Sigmoid colon (tissue), 7 donors: ENCODE measurements at places on chromosomes 11 and 22.

DNA sequence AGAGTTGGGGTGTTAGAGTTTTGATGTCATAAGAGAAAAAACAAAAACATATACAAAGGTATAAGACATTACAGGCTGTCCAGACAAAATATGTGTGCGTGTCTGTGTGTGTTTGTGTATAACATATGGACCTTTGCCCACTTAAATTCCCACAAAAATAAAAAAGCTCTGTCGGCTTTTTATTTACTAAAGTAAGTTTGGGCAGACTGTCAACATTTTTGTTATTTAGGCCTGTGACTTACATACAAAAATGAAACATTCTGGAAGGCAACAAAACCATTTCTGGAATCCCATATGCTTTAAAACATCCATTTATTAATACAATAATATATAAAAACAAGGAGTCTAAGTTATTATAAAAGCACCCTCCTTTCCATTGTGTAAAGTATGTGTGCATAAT, 960.1 kb upstream of the FAT3 start:
- H3K4me1 ChIP-seq, result no peaks in the 10 kb centered on the region
- H3K27me3 ChIP-seq, result no peaks in the 10 kb centered on the region
- H3K27ac ChIP-seq, result no peak overlapping the region

GRCh38 chr11:31711137-31711536, 100.0 kb downstream of the PAX6 start:
- no peak overlapping the region for H3K27ac ChIP-seq
- no peaks in the 10 kb centered on the region for H3K36me3 ChIP-seq
- H3K27me3 ChIP-seq, result no peaks in the 10 kb centered on the region
- H3K4me1 ChIP-seq, result no peaks in the 10 kb centered on the region

DNA sequence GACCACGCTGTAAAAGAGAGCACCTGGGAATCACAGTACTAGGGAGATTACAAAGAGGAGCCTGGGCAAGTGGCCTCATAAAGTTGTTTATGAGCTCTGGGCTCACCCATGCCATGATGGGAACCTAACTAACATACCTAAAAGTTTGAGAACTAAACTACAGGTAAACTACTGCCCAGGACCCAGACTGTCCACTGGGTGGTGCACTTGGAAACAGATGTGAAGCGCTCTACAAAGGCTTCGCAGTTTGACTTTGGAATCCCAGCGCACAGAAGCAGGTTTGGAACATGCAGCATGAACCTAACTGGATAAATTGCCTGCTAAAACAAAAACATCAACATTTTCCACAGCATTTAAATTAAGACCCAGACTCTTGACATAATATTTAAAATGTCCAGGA, 418.6 kb downstream of the FAM181B start:
- peak; percentile 53 for DNase-seq
- no peaks in the 10 kb centered on the region for H3K27me3 ChIP-seq
- no peak overlapping the region for H3K27ac ChIP-seq

DNA sequence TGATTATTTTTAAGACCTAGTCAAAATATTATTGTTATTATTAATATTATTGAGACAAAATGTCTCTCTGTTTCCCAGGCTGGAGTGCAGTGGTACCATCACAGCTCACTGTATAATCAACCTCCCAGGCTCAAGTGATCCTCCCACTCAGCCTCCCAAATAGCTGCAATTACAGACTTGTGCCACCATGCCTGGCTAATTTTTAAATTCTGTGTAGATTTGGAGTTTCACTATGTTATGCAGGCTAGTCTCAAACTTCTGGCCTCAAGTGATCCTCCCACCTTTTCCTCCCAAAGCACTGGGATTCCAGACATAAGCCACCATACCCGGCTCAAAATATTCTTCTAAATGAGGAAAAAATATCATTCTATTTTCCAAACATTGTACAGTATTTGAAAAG, 37.0 kb downstream of the SLC36A4 start:
- H3K27ac ChIP-seq, result no peak overlapping the region
- no peak overlapping the region for H3K4me3 ChIP-seq
- peaks cover 68% of the 10 kb centered on the region for H3K36me3 ChIP-seq

- H3K27me3 ChIP-seq, result no peaks in the 10 kb centered on the region
- H3K4me1 ChIP-seq, result no peaks in the 10 kb centered on the region
- no peak for DNase-seq
- no peak overlapping the region for H3K4me3 ChIP-seq
These were observed 2.5 kb downstream of the PARVG start for GRCh38 chr22:44183287-44183588.

GRCh38 chr11:22433094-22433455, 94.9 kb downstream of the SLC17A6 start:
- H3K27me3 ChIP-seq, result peaks cover 17% of the 10 kb centered on the region
- H3K36me3 ChIP-seq, result no peaks in the 10 kb centered on the region

GRCh38 chr22:28044546-28045173, 125.6 kb upstream of the PITPNB start:
- peaks cover 8% of the 10 kb centered on the region for H3K4me1 ChIP-seq
- no peak overlapping the region for H3K4me3 ChIP-seq
- H3K27ac ChIP-seq, result no peak overlapping the region

DNA sequence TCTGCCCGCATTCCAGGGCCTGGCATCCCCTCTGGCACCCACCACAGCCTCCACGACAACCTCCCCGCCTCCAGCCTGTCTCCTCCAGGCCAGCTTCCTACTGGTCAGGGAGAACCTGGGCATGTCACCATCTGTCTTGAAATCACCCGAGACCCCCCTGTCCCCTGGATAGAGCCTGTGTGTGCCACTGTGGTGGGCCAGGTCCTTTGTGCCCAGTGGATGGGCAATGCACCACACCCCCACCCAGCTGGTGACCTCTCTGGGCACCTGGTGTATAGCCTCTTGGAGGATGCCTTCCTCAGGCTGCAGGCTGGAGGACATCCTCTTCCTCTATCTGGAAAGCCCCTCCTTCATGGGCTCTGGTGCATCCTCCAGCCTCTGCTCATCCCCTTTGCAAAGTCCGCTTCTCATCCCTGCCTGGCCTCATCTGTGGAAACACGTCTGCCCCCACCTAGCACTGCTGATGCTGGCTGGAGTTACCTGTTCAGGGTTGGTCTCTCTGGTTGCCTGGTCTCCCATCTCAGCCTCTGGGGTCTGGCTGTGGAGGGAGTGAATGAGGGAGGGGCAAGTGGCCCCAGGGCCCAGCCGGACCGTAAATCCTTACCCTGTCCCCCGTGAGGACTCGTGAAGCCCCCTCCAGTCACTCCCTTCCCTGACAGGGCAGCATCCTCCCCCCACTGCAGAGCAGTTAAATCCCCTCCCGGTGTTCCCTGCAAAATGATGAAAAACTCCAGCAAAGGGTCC, 589.6 kb downstream of the TBC1D22A start:
- DNase-seq, result peak; percentile 34
- no peaks in the 10 kb centered on the region for H3K36me3 ChIP-seq
- no peak overlapping the region for H3K27ac ChIP-seq
- H3K4me1 ChIP-seq, result no peaks in the 10 kb centered on the region
- H3K4me3 ChIP-seq, result no peak overlapping the region

DNA sequence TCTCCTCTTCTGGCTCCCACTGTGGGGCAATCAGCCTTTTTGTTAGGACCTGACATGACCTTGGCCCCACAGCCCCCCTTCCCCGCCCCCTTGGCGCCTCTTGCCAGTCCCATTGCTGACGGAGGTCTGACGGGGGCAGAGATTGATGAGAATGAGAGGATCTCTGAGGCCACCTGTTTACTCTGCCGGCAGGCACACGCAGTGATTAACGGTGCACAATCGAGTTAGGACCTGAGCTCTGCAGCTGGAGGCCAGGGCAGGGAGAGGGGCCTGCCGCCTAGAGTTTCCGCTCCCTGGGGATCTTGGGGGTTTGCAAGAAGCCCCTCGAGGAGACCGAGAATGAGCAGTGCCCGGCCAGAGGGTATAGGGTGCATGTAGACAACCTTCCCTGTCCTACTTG, 6.8 kb upstream of the CHRM1 start:
- no peaks in the 10 kb centered on the region for H3K36me3 ChIP-seq
- H3K27ac ChIP-seq, result no peak overlapping the region
- no peak overlapping the region for H3K4me3 ChIP-seq
- no peaks in the 10 kb centered on the region for H3K4me1 ChIP-seq
- H3K27me3 ChIP-seq, result peaks cover 45% of the 10 kb centered on the region
- no peak for DNase-seq

DNA sequence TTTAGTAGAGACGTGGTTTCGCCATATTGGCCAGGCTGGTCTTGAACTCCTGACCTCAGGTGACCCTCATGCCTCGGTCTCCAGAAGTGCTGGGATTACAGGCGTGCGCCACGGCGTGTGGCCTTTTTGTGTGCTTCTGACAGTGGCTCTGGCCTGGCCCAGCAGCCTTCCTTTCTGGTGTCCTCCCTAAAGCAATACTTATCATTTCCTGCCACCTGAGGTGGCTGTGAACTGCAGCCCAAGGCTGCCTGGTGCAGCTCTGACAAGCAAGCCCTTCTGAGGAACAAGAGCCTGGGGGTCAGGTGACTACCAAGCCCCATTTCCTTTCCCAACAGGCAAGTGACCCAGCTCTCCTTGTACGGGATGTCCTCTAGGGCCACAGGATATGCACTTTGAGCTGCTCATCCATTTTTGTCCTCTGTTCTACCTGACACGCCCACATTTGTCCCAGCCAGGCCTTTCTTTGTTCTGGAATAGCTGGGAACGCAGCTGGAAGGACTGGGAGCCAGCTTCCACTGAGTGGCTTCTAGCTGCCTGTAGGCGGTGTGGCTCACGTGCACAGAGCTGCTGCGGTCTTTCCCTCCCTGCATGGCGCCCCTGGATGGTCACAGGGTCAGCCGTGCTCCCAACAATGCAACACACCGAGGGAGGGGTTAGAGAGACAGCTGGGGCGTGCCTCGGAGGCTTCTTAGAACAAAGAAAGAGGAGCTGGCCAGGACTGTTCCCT, 12.3 kb upstream of the BID start:
- DNase-seq, result peak; percentile 89
- peak overlapping the region; percentile 46 for H3K27ac ChIP-seq
- H3K4me1 ChIP-seq, result peaks cover 14% of the 10 kb centered on the region
- H3K36me3 ChIP-seq, result peaks cover 7% of the 10 kb centered on the region

DNA sequence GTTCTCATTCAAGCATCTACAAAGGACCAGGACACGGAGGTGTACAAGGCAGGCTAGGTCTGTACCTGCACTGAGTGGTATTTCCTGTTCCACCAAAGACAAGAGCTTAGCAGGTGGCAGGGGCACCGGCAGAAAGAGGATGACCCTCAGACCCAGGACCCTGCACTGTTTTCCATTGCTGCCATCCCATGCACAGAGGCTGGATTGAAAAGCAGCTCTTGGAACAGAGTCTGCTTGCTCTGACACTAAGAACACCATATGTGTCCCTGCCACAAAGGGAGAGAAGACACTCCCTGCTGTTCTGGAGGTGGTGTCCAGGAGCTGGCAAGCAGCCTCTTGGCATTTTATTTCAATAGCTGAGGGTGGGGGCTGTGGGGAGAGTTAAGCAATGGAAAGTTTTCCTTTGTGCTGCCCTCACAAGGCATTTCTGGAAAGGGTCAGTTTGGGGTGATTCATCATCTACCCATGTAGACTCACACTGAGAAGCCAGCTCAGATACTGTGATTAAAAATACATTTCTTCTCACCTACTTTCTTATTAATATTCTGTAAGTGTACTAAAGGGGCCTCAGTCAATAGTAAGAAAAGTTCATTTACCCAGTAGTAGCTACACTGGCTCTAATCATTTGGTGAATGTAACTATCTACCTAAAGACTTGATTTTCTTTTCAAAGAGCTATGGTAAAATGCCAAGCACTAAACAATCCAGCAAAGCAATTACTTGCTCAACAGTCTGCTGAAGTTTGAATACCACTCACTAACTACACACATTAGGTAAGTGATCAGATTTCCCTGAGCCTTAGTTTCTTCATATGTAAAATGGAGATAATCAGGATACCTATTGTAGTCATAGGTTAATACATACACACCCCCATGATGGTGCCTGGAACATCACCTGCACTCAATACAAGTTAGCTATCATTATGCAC, 55.2 kb downstream of the SLC1A2 start:
- no peak overlapping the region for H3K4me3 ChIP-seq
- peak; percentile 94 for DNase-seq
- no peaks in the 10 kb centered on the region for H3K27me3 ChIP-seq
- H3K27ac ChIP-seq, result peak overlapping the region; percentile 87
- H3K36me3 ChIP-seq, result no peaks in the 10 kb centered on the region
- peaks cover 24% of the 10 kb centered on the region for H3K4me1 ChIP-seq

DNA sequence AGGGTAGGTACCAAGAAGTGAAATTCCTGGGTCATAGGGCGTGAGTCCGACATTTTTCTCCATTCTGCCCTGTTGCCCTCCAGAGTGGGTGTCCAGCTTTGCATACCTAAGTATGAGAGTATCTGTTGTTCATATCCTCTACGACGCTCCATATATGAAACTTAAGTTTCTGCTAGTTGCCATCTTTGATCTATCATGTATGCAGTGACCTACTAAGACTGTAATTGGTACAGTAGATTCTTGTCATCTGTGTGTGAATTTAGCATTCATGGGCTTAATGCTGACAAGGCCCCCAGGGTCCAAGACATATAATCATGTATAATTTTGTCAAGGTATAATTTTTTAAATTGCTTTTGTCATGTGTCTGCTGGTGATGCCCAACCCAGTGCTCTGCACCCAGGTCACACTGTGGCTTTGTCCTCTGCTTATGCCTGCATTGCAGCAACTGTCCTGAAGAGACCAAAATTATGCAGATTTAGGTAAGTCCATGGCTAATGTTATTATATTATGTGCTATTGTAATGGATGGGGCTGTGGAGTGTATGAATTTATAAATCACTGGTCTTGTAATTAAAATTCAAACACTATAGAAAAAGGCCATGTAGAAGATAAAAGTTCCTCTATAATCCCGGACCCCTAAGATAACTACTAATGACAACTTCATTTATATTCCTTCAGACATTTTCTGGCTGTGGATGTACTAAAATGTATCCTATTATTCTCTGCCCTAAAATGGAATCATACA, 12.2 kb downstream of the NEAT1 start:
- no peaks in the 10 kb centered on the region for H3K27me3 ChIP-seq
- H3K4me1 ChIP-seq, result peaks cover 98% of the 10 kb centered on the region
- DNase-seq, result peak; percentile 52
- H3K36me3 ChIP-seq, result peaks cover 45% of the 10 kb centered on the region
- peak overlapping the region; percentile 11 for H3K4me3 ChIP-seq
- peak overlapping the region; percentile 99 for H3K27ac ChIP-seq

GRCh38 chr22:34324763-34325162, 404.5 kb upstream of the LARGE1 start:
- no peaks in the 10 kb centered on the region for H3K27me3 ChIP-seq
- H3K4me1 ChIP-seq, result no peaks in the 10 kb centered on the region
- no peak overlapping the region for H3K4me3 ChIP-seq
- no peak overlapping the region for H3K27ac ChIP-seq
